ENCODE measurements at places on chromosomes 5 and 9.

DNA sequence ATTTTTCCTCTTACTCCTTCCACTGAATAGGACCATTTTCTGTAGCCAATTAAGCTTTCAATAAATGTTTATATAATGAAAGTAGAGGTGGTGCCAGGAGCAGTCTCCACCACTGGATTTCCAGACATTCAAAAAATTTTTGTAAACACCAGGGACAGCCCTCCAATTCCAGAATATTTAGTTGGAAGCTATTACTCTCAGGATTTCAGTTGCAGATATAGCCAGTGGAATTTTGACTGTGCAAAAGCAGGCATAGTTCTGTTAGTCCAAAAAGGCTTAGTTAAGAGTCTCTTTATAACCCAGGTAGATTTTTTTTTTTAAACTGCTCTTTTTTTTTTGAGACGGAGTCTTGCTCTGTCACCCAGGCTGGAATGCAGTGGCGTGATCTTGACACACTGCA lies 138.1 kb upstream of the DMRT1 start:
- DNase-seq: no peak

- DNase-seq: no peak
These were observed 689 bp downstream of the CNTRL start for GRCh38 chr9:121075251-121076036.

GRCh38 chr9:5140151-5140550 lies 45.3 kb downstream of the INSL6 start:
- no peak for DNase-seq

GRCh38 chr9:21031091-21031807 lies at the start of gene HACD4:
TSS of gene HACD4 (minus strand) at chr9:21031640. CDS start at chr9:21031590, 50 bp downstream.
- DNase-seq: peak; percentile 32

GRCh38 chr9:111483439-111483857 lies 735 bp downstream of the ECPAS start:
- DNase-seq: peak; percentile 52

DNA sequence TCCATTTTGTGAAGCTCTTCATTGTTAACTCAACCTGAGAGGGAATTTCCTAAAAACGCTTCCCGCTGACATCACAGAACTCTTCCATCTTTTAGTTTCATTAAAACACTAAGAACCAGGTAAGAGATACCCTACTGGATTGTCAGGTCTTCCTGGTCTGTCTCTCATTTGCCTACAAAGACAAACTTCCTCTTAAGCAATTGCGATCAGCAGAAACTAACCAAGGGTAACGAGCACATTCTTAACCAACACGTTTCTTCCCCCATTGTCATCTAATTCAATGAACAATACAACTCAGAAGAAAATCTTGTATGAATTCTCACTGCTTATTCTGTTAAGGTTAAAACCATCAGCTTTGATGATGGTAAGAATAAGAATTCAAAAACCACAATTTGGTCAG lies 6.6 kb downstream of the FBXW11 start:
- no peak for DNase-seq

DNA sequence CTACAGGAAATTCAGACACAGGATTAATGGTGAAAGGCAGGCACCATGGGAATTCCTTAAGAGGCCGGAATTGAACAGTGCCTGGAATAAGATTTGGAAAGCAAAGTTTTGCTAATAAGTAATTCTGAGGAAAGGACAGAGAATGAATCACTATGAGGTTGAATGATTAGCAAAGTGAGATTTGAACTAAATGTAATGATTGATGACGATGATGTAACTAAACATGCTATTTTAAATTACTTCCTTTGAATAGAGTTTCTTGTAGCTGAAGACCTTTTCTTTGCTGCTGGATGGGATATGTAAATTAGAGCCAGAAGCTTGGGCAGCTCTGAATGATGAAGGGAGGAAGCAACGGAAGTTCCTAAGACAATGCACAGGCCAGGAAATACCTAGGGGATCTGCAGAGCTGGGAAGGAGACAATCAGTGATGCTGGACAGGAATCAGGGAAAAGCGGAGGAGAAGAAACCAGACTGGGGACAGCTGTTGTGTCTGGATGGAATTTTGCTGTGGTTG lies 482.0 kb downstream of the PSAT1 start:
- no peak for DNase-seq

GRCh38 chr5:16803831-16804230 lies 132.3 kb downstream of the MYO10 start:
- DNase-seq: no peak

GRCh38 chr9:81656871-81657337 lies 32.4 kb downstream of the TLE1 start:
- no peak for DNase-seq

DNA sequence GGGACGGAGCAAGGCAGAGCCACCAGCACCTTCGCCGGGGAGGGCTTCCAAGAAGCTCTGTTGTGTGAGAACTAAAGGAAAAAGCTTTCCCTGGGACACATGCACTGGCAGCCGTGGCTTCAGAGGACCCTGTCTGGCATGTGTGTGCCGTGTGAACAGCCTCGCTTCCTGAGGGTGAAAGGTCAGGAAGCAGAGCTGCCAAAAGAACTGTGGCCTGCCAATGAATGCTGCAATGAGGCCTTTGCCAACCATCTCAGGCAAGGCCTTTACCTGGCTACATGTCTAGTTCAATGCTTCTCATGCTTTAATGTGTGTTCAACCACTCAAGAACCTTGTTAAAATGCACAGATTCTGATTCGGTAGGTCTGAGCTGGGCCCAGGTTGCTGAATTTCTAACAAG lies 53.5 kb downstream of the NIPSNAP3B start:
- DNase-seq: no peak

GRCh38 chr5:1950708-1951103 lies 68.0 kb upstream of the IRX4 start:
- no peak for DNase-seq

All from activated T-helper 1 cell treated with anti-CD3 and anti-CD28 coated beads, Interleukin-2, amount 50 U/mL, for 16 hours (primary cell).